ENCODE measurements at places on chromosomes 11 and 22.

DNA sequence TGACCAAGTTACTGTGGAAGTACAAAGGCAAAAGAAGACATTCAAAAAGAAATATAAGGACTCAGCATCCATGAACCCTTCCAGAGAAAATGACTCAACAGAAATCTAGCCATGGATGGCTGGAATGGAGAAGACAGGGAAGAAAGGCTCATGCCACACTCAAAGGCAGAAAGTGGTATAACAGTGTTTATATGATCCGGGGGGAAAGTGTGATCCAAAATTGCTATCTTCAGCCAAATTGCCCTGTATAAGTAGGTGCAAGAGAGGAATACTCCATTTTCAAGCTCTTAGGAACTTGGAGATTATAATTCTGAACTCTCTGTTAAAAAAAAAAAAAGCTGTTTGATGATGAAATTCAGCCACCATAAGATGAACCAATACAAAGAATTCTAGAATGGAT, 81.8 kb upstream of the TENM4 start:
- DNase-seq, result no peak

GRCh38 chr11:75902631-75903030, 87.6 kb downstream of the UVRAG start:
- DNase-seq, result no peak

DNA sequence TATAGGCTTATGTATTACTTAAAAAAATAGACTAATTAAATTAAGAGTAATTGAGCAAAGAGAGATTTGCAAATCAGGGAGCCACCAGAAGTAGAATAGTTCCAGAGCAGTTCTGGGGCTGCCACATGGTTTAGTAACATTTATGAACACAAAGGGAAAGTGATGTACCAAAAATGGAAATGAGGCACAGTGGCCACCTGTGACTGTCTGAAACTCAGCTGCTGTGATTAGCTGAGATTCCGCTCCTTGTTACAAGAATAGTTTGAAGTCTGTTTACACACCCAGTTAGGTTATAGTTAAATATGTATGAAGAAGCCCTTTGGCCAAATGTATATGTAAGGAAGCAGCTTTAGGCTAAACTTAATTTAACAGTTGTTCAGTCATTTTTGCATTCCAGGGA, 901.5 kb upstream of the CHORDC1 start:
- DNase-seq, result no peak

- no peak for DNase-seq
Observed at GRCh38 chr11:12057299-12057980, 49.0 kb upstream of the DKK3 start.

DNA sequence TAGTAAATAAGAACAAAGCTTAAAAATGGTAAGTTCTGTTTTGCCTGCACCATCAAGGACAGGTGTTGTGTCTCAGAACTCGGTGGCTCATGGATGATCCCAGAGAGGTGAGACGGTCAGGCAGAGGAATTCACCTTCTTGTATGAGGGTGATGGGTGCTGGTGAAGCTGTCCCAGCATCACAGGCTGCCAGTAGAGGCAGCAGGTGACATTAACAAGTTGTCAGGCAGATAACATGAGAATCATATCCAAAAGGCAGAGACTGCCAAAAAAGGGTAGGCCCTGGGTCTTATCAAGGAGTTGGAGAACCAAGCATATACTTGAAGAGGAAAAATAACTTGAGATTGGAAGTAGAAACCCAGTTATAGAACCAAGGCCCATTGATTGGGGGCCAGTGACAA, 437.8 kb downstream of the DYNC2H1 start:
- DNase-seq, result no peak

DNA sequence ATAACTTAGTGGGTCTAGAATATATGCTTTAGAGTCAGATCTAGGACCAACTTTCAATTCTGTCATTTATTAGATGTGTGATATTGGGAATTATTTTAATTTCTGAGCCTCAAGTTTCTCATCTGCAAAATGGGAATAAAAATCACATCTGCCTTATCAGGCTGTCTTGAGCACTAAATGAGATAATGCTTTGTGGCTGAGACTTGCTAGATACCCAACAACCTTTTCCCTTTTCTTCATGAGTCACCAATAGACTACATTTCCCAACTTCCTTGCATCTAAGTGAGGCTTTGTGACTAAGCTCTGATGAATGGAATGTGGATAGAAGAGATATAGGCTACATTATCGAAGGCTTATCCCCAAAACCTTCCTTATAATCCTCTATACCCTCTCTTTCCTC, 220.7 kb upstream of the SESN3 start:
- no peak for DNase-seq

DNA sequence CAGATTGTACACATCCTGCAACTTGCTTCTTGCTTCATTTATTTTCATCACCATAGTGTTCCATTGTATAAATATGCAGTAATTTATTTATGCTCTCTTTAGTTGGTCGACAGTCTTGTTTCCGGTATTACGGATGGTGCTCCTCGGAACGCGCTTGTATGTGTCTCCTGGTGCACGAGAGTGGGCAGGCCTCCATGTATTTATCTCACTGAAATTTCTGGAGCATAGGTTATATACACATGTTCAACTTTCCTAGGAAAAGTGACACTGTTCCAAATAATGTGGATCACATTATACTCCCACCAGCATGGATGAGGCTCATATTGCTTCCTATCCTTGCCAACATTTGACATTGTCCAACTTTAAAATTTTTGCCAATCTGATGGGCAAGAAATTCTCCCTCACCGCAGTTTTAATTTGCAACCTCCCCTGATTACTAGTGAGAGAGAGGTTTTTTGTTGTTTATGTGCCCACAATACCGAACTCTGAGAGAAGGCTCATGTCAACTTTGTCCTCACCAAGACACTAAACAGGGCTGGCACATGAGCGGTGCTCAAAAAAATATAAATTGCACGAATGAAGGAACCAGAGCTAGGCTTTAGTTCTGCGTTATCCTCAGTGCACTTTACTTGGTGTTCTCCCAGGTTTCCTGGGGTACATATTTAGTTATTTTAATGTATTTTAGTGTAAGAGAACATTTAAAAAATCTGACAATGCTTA, 3.8 kb downstream of the CSNK2A3 start:
- no peak for DNase-seq

GRCh38 chr11:67468759-67469507, at the start of gene TMEM134:
Gene TMEM134, minus strand, starts transcription at chr11:67469251. Its CDS starts 59 bp downstream, at chr11:67469192.
- DNase-seq, result peak; percentile 95

DNA sequence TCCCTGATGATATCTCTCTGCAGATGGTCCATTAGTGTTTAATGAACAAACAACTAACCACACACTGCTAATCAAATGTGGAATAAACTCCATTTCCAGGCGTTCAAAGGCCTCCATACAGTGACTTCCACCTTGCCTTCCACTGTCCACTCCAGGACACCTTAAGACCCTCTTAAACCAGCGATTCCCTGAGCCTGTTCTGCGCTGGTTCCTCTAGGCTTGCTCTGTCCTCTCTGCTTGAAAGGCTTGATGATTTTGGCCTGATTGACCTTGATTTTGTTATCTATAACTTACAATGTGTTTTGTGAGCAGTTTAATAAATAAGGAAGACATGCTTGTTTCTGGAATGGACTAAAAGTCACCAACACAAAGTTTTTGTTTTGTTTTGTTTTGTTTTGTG, 12.0 kb downstream of the OVCH2 start:
- no peak for DNase-seq

GRCh38 chr22:30386960-30387827, at the start of gene RNF215:
Gene RNF215, minus strand, starts transcription at chr22:30387411. Its CDS starts 98 bp downstream, at chr22:30387313.
- DNase-seq, result peak; percentile 57

- DNase-seq, result peak; percentile 81
Observed at GRCh38 chr11:1262172-1263006, 39.5 kb downstream of the MUC5B start.

DNA sequence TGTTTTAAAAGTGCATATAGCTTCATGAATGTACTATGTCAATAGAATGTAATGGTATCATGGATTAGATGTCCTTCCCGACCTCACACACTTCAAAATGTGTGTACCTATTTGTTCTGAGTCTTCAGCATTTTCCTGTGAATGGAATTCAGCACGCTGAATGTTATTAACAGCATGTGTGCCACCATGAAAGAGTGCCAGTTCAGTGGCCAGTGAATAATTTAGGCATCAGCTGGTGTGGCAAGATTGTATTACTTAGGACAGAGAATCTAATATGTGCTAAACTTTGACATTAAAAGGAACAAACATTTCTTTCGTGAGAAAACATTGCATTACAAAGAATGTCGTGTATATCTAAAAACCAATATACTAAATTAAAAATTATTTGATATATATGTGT, 46.4 kb downstream of the HIPK3 start:
- no peak for DNase-seq

DNA sequence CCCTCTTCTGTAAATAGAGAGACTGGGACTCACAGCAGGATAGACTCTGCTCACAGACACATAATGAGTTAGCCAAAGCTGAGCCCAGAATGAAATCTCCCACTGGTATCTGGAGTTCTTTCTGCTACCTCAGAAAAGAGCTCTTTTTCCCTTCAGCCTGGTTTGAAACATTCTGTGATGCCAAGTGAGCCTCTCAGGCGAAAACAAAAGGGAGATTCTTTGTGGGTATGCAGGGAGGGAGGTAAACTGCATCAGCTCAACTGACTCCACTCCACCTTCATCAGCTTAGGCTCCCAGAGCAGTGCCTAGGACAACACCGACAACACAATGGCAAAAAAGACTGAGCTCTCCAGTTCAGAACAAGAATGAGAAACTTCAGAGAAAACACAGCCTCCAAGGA, 55.1 kb upstream of the SCUBE2 start:
- no peak for DNase-seq

- no peak for DNase-seq
Observed at GRCh38 chr11:74636630-74637184, 44.3 kb downstream of the POLD3 start.

GRCh38 chr11:94046796-94047195, 25.6 kb downstream of the HEPHL1 start:
- no peak for DNase-seq

DNA sequence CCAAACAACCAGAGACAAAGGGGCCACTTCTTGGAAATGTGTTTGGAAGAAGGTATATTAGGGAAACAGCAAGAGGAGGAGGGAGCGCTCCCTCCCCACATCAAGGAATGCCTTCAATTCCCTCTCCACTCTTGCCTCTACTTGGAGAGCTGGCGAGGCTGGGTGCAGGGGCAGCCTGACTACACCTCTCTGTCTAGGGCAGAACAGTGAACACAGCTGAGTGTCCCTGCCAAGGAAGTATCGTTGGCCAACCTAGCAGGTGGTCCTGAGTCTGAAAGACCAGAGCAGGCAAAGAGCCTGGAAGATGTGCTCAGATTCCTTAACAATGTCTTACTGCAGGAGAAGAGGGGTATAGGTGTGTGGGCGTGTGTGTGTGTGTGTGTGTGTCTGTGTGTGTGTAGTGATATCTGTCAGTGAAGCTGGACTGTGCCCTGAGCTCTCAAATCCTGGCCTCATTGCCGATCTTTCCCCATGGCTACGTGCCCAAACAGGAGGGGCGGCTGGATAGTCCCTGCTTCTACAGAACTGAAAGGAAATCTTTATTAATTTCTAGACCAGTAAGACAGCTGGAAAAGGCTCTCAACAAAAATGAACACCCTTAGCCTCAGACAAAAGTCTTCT, 46.8 kb downstream of the PAMR1 start:
- DNase-seq, result no peak

DNA sequence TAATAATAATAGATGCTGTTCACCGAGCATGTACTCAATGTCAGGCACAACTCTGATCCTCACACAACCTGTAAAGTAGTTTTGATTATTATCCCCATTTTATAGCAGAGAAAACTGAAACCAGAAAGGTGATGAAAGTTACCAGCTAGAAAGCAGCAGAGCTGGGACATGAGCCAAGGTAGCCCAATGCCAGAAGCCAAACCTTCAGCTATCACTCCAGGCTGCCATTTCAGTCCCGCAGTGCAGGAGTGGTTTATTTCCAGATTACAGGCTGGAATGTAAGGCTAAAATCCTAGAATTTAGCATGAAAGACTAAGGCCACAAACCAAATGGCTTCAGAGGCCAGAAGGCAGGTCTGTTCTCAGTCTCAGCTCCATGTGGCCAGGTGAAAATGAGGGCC, 108.8 kb downstream of the TENM4 start:
- no peak for DNase-seq

- no peak for DNase-seq
Observed at GRCh38 chr11:104394508-104394907, 230.6 kb upstream of the PDGFD start.

- DNase-seq, result no peak
Observed at GRCh38 chr11:79413268-79413667, 27.6 kb downstream of the TENM4 start.

- no peak for DNase-seq
Observed at GRCh38 chr11:101438126-101438525, 145.7 kb downstream of the TRPC6 start.

DNA sequence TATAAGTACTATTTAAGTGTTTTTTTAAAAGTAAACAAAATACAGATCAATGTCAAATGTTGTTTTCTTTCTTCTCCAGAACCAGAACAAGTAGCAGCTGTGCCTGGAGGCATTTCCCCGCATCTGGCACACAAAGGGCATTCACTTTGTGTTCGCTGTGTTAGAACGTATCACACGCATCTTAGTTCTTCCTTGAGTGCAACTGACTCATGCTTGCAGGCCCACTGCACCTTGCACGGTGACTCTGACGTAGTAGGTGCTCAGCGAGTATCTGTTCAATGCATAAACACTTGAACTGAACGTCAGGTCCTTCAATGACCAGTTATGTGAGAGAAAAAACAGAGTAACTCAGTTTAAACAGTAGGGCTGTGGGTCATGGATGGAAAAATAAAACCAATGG, 3.5 kb downstream of the IFT27 start:
- DNase-seq, result no peak

- DNase-seq, result no peak
Observed at GRCh38 chr22:44361391-44362126, 48.8 kb upstream of the SHISAL1 start.

GRCh38 chr11:119671051-119671450, 57.9 kb downstream of the NECTIN1 start:
- DNase-seq, result no peak

- DNase-seq, result no peak
Observed at GRCh38 chr11:10409207-10409661, 45.8 kb upstream of the AMPD3 start.

DNA sequence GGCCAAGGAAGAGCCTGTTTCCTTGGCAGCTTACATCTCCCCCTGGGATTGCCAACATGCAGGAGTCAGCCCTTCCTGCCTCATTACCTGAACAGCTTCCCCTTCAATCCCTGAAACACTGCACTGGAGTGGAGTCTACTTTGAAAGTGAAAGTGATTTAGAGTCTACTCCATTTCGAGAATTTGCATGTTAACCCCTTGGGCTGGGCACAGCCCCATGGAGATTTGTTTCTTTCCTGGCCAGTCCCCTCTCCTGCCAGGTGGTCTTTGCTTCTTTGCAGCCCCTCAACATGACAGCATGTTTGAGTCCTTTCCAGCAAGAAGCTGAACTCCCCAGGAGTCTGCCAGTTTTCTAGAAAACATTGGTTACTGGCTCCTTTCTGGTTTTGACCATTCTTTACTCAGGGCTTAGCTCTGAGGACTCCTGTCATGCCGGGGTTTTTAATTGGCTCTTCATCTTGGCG, 59.9 kb downstream of the TRAF6 start:
- no peak for DNase-seq
